Gastrocnemius medialis (tissue), 4 donors: ENCODE measurements at places on chromosomes 2 and 18. TPM values are rescaled to one million over a fixed set of nuclear protein-coding genes. Genes with fewer than 3 reads are reported as not detected.

The RTP5 gene
- not detected for total RNA-seq

The CXCR1 gene
- 0.41 TPM for total RNA-seq

The ANKRD30BL gene
- not detected for total RNA-seq

GRCh38 chr2:67295406-67295805 lies 101.7 kb upstream of the ETAA1 start:
- no peak for DNase-seq

- DNase-seq, result no peak
Observed at GRCh38 chr2:39602616-39603015, 63.1 kb upstream of the TMEM178A start.
